ENCODE measurements at places on chromosomes 4 and X. TPM values are rescaled to one million over a fixed set of nuclear protein-coding genes. Genes with fewer than 3 reads are reported as not detected.

The RPS6KA6 gene
- 0.10 TPM for total RNA-seq

The PPEF2 gene
- not detected for total RNA-seq

The ZNF157 gene
- not detected for total RNA-seq

The NRK gene
- total RNA-seq: 0.08 TPM

The COL25A1 gene
- 0.42 TPM for total RNA-seq

The SPANXB1 gene
- not detected for total RNA-seq

The KLHL5 gene
- total RNA-seq: 12.4 TPM

The ELF4 gene
- total RNA-seq: 2.0 TPM

The EDNRA gene
- 1.8 TPM for total RNA-seq

DNA sequence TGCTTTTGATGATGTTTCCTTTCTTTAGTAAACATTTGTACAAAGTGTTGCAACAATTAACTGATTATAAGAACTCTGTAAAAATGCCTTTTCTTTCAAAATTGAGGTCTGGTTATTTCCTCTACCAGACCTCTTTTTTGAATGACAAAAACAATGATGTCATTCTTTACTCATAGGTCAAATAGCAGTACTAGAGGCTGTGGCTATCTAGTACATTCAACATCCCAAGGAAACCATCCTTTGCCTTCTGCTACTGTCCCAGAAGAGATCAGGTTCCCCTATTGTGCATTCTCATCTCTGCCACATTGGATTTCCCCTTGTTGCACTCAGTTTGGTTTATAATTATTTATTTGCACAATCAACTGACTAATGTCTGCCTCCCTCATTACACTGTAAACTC lies 19.1 kb upstream of the MAD2L1 start:
- no peak for DNase-seq

DNA sequence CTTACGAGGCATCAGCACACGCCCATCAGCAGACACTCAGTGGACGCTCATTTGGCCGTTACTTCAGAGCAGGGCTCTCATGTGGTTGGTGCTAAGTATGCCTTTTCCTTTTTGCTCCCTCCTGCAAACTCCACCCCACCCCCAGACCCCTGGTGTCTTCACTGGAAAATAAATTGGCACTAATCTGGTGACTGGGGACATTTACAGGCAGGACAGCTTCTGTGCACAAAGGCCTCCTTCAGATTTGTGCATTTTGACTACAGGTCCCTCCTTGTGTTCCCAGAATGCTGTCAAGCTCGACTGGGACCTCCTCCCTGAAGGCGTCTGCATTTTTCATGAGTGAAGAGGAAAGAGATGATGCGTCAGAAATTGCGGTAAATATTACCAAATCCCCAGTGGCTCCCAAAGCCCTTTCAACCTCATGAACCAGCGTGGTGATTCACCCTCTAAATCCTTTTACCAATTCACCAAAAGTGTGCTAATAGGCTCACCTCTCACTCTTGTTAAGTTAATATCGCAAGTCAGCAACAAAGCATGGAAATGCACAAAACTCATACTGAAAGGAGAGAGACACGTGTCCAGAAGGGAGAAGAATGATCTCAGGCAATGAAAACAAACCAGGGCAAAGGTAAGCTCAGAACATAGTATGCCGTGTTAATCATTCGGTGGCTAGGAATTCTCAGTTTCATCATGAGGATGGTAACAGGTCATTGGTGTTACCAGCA lies 119.0 kb downstream of the NKX6-1 start:
- no peak for DNase-seq

- DNase-seq: no peak
These were observed 59.0 kb downstream of the AFAP1 start for GRCh38 chr4:7880683-7881082.

GRCh38 chrX:148601034-148601433 lies 100.6 kb downstream of the AFF2 start:
- no peak for DNase-seq

DNA sequence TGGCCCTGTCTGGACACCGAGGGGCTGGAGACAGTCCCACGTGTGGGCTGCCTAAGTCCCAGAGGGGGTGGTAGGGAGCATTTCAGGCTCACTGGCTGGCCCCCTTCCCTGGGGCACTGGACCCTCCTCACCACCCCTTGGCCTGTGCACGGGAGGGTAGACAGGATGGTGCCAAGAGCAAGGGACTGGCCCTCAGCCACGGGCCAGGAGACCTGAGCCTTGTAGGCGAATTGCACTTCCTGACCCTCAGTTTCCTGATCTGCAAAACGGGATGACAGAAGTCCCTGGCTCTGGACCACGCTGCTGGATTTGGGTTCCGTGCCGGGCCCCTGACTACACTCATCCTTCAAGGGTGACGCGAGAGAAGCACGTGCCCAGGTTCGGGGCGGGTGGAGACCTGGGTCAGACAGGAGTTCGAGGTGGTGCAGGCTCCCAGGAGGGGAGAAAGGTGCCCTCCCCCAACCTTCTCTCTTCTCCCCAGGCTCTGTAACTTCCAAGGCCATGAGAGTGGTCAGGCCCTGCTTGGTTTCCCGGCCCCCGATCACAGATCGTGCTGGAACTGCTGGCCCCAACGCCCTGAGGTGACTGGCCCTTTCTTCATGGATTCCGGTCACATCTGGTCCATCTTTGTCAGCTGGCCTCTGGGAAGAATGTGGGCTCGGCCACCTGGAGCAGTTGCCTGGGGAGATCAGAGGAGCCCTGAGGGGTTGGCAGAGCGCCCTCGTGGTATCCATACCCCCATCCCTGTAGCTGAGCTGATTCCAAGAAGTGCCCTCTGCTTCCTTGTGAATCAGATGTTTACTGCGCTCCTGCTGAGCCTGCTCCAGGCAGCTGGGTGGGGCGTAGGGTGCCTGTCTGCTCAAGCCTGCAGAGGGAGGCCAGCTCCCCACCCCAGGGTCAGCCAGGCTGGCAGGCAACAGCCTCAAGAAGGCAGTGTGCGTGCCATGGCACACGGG lies 3.3 kb downstream of the SH3BP2 start:
- DNase-seq: peak; percentile 17

- no peak for DNase-seq
These were observed 52.0 kb upstream of the WDR17 start for GRCh38 chr4:176013476-176014247.

DNA sequence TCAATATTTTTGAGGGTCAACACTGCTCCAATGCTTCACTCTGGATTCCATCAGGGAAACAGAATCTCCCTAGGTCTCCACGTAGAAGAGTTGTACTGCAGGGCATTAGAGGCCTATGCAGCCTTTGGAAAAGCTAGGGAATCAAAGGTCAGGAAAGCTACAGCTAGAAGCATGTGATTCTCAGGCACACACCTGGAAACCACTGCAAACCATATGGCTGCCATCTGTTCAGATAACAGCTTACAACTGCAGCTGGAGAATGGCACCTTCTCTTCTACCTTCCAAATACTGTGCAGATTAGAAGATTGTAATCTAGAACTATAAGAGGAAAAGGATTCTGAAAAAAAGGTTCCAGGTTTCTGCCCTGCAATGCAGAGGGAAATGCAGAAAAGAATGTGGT lies 60.6 kb downstream of the BTC start:
- DNase-seq: no peak

GRCh38 chr4:2339458-2340271 lies 77.8 kb upstream of the MXD4 start:
- no peak for DNase-seq

DNA sequence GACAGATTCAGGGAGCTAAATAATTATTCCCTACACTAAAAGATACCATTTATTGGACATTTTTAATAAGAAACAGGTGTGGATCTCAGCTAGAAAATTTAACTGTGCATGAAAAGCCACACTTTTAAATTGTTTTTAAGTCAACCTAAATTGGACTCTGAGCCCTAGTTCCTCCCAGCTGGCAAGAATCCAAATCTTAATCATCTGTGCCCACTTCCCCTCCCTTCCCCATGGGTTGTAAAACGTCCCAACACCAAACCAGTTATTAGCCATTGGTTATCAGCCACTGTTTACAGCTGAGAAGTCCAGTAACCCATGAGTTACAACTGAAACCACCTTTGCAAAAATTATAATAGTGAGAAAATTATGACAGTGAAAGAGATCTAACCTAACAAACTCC lies 125.6 kb upstream of the S100G start:
- no peak for DNase-seq

DNA sequence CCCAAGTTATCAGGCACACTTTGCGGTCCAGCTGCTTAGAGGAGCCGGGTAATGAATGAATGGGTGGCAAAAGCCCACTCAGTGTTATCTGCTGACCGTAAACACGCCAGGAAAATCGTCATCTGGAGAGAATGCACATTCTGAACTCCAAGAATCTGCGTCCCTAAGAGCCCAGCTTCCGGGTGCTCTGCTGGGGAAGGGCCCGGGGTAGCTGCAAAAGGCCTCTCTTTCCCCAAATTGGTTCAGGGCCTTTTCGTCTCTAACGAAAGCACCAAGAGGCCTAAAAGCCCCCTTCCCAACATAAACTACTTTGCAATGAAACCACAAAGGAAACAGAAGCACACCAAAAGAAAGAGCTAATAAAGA lies 1.6 kb upstream of the SFRP2 start:
- DNase-seq: no peak

- no peak for DNase-seq
These were observed 239.1 kb downstream of the FRAS1 start for GRCh38 chr4:78296261-78296660.

DNA sequence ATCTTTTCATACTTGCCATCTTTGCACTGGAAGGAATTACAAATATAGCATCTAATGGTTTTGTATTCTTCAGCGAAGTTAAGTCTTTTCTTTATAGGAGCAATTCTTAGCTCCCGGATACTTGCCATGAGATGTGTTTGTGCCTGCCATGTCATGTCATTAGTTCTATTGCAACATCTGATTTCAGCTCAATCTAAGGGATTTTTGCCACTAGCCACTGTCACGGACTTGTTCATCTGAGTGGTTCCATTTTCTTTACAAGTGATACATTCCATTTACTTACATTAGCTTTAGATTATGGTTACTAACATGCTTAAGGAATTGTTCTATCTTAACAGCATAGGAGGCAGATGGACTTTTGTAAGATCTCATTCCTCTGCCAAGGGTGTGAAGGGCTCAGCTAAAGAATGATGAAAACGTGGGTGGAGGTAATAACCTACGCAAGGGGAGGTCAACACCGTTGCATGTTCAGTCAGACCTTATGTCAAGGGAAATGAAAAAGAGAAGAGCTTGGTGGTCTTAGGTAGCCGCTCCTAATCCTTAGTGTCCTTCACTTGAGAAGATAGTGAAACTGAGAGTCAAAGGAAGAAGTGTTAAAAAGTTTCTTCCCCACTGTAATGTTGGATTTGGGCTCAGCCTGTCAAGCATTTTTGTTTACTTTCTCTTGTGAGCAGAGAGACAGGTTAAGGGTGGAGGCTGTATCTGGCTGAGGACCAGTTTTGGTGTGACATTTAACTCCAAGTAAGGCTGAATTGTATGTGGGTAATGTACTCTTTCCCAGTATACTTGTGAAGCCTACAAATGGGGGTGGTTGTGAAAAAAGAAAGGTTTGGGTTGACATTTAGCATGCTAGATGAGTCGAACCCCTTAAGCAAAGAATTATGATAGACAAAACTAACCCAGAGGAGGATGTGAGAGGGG lies 3.6 kb upstream of the KLHL2 start:
- DNase-seq: no peak

GRCh38 chr4:108168160-108168670 lies 517 bp downstream of the LEF1 start:
- DNase-seq: no peak
